Activated CD8-positive, alpha-beta T cell treated with anti-CD3 and anti-CD28 coated beads for 36 hours (primary cell): ENCODE measurements at places on chromosomes 7 and 10.

GRCh38 chr7:155756322-155756721 lies 55.9 kb downstream of the SHH start:
- DNase-seq, result no peak

DNA sequence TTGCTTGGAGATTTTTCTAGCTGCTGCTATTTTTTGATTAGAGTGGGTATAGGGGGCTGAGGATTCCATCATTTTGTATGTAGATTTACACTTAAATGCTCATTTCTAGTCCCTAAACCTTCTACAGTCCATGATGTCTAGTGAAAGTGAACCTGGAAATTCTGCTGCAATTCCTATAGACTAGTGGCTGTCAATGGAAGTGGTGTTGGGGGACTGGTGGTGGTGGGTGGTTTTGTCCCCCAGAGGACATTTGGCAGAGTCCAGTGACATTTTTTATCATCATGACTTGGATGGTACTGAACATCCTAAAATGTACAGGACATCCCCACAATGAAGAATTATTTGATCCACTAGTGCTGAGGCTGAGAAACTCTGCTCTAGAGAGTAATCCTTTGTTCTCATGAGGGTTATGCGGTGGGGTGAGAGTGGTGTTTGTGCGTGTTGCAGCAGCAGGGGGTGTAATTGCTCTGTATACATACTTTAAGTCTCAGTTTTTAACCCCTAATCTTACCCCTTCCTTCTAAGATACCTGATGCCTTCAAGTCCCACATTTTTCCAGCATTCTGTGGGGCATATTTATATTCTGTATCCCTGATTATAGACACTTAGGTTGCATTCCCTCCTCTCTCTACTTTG lies 35.0 kb downstream of the KIF11 start:
- no peak for DNase-seq

DNA sequence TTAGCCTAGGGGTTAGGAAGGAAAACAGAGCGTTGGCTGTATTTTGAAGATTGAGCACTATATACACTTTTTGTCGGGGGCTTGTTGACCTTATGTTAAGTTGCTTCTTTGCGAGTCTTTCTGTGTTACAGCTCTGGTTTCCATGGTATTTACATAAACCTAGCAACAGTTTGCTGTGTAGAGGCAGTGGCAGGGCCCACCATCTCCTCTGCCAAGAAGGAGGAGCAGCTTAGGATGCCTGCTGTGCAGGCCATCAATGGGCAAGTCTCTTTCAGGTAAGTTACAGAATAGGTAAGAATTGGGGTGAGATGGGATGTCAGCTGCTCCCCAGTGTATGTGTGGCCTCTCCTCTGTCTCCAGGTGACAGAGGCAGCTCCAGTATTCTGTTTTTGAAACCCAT lies 485.5 kb downstream of the LRMDA start:
- DNase-seq, result no peak

- DNase-seq, result no peak
Measured at GRCh38 chr10:38093816-38094157, 350 bp upstream of the ZNF37A start.

- DNase-seq, result no peak
Measured at GRCh38 chr10:124181656-124182055, 88.3 kb upstream of the CHST15 start.

GRCh38 chr10:132905661-132906060 lies 36.7 kb downstream of the CFAP46 start:
- no peak for DNase-seq

GRCh38 chr7:84565345-84566074 lies 370.9 kb upstream of the SEMA3A start:
- no peak for DNase-seq

DNA sequence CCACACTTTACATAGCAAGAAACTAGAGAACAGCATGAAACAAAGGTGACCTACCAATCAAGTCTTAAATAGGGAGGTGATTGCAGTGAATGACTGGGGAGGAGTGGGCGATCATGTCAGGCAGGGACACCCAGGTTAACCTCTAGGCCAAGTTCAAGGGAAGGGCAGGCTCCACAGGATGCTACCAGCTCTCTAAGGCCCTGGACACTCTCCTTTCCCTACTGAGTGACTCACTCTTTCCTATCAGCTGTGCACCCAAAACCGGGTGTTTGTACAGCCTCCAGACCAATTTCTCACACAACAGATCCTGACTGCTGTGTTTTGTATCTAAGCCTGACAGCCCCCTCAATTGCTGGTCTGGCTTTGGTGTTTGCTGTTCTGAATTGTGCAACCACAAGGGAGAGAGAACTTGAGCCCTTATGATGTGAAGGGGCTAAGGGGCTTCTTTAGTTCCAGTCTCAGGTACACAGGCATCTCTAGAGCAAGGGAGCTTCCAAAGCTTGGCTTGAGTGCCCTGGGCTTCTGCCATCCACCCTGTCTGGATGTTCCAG lies 107.8 kb downstream of the TBXAS1 start:
- DNase-seq, result peak; percentile 25

GRCh38 chr7:80703272-80703671 lies 64.8 kb downstream of the CD36 start:
- DNase-seq, result no peak

DNA sequence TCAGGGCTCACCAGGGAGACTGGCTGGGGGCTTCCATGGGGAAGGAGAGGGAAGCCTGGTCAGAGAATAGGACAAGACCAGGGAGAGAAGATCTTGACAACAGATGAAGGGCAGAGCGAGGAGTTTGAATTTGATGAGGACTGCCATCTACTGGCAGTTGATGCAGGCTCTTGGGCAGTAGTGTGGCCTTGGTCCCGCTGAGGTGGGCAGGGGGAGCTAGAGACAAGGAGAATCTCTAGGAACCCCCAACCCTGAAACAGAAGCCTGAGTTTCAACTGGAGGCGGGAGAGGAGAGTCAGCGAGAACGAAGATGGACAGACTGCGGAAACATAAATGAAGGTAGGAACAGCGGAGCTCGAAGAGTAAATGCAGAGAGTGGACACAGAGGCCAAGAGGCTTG lies 81.0 kb downstream of the PPP1R3C start:
- DNase-seq, result peak; percentile 33

DNA sequence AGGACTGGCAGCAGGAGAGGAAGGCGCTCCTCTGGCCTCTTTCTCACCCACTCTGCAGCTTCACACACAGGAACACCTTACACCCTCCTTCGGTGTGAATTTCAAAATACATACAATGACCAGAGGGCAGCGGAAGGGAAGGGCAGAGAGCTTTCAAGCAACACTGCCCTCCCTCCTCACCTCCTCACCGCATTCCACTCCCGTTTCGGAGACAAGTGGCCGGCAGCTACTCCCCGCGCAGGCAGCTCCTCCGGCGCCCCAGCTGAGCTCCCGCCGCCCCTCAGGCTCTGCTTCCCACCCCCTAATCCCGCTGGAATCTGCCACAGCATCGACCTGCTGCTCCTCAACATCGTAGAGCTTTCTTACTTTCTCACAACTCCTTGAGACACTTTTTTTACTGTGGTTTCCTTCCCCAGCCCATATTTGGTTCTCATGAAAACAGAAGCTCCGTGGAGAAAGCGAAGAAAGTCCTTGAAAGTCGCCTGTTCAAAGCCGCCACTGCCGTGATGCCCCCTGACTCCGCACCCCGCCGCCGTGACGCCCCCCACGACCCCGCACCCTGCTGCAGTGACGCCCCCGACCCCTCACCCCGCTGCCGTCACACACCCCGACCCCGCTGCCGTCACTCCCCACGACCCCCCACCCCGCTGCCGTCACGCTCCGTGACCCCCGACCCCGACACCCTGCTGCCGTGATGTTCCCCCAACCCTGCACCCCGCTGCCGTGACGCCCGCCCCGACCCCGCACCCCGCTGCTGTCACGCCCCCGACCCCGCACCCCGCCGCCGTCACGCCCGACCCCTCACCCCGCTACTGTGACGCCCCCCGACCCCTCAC lies 14.6 kb upstream of the GPER1 start:
- no peak for DNase-seq

DNA sequence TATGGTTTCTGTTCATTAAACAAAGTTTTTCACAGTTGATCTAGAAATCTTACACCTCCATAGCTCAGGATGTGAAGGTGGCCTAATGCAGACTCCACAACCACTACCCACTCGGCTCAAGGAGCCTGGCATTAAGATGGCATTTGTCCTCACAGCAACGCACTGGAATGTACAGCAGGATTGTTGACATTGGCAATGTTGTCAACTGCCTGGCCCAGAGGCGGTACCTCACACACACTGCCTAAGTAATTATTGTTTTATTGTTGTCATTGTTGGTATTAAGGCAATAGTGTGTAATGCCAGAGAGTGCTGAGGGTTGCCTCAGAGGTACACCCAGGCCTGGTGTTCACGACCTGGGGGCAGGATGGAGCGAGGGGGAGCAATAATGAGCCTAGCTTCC lies 38.3 kb downstream of the LRRC18 start:
- no peak for DNase-seq

GRCh38 chr7:132181371-132181770 lies 394.9 kb downstream of the PLXNA4 start:
- no peak for DNase-seq

DNA sequence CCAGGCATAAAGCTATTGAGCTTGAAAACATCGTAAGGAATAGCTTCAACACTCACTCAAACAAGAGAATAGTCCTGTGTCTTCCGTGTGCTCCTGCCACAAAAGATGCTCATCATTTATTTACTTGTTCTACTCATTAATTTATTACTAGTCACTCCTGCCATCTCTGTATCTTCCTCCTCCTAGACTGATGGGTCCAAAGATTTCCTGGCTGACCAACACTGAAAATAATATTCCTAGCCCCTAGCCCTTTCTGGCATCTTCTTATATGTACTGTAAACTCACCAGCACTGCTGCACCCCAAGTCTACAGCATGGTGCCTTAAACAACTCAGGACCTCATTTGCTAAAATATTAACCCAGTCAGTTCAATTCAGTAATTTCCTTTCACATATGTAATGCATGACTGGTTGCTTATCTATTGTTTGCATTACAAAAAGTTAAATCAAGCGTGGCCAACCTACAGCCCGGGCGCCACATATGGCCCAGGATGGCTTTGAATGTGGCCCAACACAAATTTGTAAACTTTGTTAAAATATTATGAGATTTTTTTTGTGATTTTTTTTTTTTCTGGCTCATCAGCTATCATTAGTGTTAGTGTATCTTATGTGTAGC lies 86.7 kb upstream of the GSDME start:
- no peak for DNase-seq

DNA sequence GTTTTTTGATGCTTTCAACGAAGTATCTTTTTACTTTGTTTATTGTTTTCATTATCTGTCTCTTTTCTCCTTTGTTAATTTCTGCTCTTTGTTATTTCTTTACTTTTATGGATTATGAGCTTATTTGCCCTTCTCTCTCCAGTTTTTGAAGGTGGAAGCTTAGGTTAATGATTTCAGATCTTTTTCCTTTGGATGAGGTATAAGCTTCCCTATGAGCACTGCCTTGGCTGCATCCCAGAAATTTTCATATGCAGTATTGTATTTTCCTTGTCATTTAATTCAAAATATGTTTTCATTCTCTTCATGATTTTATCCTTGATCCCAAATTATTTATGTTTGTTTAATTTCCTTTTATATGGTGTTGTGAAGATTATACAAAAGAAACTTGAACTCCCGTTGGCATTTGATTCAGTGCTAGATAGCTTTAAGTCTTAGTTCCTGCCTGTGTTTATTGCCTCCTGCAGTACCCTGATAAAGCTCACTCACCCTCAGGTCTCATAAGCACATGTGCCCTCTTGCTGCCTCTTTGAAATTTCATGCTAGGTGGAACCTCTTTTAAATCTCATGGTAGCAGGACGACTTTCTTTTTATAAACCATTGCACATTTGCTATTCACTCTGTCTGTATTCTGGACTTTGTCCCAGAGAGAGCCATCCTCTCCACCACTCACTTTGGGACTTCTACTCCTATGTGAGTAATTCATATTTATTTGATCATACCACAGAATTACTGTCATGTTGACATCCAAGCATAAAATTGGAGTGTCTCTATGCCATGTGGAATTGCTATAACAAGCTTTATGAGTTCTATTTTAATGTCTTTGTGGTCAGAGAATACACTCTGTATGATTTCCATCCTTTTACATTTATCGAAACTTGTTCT lies 23.0 kb upstream of the CEP41 start:
- DNase-seq, result no peak

GRCh38 chr7:2668401-2668800 lies 19.6 kb upstream of the AMZ1 start:
- DNase-seq, result no peak

GRCh38 chr7:158093156-158093796 lies 494.3 kb downstream of the PTPRN2 start:
- no peak for DNase-seq

GRCh38 chr10:3122486-3123205 lies 49.9 kb downstream of the PITRM1 start:
- DNase-seq, result no peak

GRCh38 chr7:126700807-126701604 lies 551.7 kb downstream of the GRM8 start:
- DNase-seq, result peak; percentile 78

DNA sequence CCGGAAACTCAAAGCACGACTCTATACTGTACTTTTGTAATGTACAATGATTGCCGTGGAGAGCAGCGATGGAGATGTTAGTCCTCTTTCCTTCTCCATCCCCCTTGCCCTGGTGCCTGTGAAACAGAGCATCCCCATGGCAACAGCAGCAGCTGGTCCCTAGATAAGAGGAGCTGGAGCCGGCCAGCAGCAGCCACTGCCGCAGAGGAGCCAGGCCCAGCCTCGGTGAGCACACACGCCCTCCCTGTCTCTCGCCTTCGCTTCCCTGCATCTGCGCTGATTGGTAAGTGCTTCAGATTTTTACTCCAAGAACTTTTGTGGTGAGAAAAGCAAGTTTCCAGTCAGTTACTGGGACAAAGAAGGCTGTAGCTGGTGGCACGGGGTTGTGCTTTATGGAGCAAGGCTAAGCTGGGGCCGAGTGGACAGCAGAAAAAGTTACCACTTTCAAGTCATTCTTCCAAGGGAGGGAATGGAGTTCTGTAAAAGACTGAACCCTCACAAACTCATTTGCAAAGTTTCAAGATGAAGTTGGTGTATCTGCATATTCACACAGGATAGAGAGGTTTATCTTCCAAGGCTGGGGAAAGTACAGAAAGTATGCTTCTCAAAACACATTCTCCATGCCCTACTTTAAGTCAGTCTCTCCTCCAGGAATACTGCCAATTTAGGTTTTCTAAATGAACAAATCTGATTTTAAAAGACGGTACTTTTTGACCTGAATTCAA lies at the start of gene PPP1R17:
PPP1R17 (plus strand) TSS at position 192 of the 725 bp plus-strand sequence. CDS start 5,227 bp downstream, outside the sequence.
- no peak for DNase-seq

- no peak for DNase-seq
Measured at GRCh38 chr10:58714409-58714808, 201.7 kb downstream of the BICC1 start.

DNA sequence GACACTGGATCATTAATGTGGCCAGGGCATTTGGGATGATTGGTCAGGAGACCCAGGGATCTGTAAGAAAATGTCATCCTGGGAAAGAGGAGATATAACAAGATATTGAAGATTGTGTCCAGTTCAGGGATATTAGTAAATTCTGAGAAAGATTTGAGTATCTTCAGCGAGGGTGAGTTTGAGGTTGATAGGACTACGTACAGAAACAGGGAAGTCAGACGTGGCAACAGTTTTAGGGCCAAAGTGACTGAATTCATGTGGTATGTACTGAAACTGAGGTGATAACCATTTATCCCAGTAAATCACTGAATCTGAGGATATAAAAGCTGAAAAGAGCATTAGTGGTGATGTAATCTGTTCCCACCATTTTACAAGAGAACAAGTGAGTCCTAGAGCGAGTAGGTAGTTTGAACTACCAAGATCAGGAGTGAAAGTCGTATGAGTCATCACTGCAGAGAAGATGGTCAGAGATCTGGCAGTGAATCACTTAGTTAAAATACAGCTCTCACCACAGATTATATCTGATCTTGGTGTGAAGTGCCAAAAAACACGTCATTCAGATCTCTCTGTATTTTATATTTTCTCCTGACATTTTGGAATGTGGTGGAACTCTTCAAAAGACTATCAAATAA lies 220.5 kb downstream of the CDK14 start:
- no peak for DNase-seq

- DNase-seq, result no peak
Measured at GRCh38 chr10:70621503-70622078, 19.1 kb upstream of the PRF1 start.
